ENCODE measurements at places on chromosomes 13 and 19.
A peak's percentile ranks its signal among the peaks of the same experiment; 100 is the strongest.

GRCh38 chr19:53961523-53962356 is 997 bp upstream of the CACNG8 start:
- no peak for DNase-seq

DNA sequence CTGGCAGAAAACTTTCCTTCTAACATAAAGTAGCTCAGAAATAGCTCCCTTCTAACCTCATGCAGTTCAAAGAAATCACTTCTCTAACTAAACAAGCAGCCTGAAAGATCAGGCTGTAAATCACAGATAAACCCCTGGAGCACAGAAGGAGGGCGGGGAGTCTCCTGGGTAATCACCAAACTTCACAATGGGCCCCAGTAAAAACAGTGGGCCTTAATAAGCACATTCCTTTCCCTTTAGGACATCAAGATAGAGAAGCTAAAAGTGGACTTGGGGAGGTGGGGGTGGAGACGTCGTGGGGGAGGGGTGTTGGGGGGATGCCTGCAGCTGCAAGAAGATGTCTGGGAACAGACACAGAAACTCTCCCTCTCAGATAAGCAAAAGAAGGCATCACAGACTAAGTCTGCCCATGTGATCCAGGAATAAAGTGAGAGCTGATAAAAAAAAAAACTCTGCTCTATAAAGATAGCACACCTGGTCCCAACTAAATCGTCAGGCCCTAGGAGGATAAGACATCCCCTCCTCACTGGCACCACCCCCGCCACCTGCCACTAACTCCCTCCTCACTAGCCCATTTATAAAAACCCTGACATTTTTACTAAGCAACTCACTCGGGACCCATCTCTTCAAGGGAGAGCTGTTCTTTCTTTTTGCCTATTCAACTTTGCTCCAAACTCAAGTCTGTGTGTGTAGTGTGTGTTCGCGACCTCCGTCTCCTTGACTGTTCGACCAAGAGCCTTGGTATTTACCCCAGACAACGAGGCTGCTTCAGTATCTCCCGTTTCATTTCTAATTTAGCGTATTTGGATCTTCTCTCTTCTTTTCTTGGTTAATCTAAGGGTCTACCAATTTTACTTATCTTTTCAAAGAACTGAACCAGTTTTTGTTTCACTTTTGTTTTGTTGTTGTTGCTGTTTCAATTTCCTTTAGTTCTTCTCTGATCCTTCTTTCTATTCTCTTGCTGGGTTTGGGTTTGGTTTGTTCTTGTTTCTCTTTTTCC is 31.7 kb downstream of the DNAJC15 start:
- DNase-seq, result peak; percentile 28

GRCh38 chr13:102873653-102874052 is 27.8 kb downstream of the ERCC5 start:
- DNase-seq, result no peak

- no peak for DNase-seq
These were observed at the start of gene CYSLTR2 for GRCh38 chr13:48653472-48653939. CYSLTR2 (plus strand) TSS chr13:48653929; CDS start chr13:48706818, 52,889 bp downstream.

DNA sequence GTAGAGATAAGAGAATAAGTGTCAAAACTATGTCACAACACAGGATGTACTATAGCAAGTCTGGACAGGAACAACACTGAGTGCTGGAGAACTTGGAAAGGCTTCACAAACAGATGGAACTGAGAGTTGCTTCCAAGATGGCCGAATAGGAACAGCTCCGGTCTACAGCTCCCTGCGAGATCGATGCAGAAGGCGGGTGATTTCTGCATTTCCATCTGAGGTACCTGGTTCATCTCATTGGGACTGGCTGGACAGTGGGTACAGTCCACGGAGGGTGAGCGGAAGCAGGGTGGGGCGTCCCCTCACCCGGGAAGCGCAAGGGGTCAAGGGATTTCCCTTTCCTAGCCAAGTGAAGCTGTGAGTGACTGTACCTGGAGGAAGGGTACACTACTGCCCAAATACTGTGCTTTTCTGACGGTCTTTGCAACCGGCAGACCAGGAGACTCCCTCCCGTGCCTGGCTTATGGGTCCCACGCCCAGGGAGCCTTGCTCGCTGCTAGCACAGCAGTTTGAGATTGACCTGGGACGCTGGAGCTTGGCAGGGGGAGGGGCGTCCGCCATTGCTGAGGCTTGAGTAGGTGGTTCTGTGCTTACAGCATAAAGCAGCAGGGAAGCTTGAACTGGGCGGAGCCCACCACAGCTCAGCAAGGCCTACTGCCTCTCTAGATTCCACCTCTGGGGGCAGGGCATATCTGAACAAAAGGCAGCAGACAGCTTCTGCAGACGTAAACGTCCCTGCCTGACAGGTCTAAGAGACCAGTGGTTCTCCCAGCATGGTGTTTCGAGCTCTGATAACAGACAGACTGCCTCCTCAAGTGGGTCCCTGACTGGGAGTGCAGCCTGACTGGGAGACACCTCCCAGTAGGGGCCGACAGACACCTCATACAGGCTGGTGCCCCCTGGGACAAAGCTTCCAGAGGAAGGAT is 46.0 kb downstream of the USP12 start:
- no peak for DNase-seq

DNA sequence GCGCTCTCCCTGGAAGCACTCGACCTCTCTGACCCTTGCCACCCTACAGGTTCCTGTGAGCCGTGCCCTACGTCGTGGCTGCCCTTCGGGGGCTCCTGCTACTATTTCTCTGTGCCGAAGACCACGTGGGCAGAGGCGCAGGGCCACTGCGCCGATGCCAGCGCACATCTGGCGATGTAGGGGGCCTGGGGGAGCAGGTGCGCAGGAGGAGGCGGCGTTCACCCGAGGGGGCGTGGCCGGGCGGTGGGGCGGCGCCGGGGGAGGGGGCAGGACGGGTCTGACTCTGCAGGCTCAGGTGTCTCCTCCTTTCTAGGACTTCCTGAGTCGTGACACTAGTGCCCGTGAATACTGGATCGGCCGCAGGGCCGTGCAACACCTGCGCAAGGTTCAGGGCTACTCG is 26.4 kb downstream of the CLEC4M start:
- peak; percentile 67 for DNase-seq

DNA sequence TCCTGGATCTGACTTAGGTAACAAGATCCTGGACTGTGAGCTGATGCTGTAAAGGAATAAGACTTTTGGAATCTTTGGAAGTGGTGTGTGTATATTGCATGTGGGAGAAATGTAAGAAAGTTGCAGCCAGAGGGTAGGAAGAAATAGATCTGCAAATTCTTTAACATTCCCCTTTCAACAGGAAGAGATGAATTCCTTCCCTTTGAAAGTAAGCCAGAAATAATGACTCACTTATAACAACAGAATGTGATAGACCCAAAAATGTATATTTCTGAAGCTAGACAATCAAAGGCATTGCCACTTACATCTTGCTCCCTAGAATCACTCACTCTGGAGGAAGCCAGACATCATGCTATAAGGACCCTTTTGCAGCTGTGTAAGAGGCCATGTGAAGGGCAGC is 9.8 kb upstream of the SIAH3 start:
- no peak for DNase-seq

- DNase-seq, result no peak
These were observed 112.5 kb downstream of the COG6 start for GRCh38 chr13:39767791-39768517.

GRCh38 chr19:55437410-55437809 is 5.7 kb downstream of the SHISA7 start:
- peak; percentile 26 for DNase-seq

- DNase-seq, result no peak
These were observed 3.2 kb upstream of the RASGRP4 start for GRCh38 chr19:38429055-38429810.

DNA sequence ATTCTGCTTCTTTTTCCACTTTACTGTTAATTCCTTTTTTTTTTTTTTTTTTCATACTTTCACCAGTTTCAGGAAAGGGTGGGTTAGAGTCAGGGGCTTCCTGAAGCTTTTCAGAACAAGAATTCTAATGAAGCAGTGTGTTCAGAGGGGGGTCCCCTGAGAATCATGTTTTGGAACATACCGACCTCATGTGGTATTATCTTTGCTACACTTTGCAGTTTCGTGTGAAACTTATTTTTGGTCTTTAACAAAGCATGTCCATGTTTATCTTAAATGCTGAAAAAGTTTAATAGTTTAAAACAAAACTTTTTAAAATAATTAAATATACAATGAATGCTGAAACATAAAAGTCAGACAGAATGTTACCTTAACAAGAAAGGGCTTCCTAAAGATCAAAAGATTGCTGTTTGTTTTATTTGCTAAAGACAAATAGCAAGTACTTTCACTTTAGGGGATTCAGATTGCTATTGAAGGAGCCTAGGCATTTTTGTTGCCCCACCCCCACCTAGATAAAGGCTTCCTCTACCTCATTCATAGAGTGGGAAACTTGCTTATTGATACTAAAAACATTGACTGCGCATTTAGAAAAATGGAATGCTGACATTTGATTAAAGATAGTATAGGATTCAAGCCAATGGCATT is 21.1 kb upstream of the POMP start:
- DNase-seq, result no peak

DNA sequence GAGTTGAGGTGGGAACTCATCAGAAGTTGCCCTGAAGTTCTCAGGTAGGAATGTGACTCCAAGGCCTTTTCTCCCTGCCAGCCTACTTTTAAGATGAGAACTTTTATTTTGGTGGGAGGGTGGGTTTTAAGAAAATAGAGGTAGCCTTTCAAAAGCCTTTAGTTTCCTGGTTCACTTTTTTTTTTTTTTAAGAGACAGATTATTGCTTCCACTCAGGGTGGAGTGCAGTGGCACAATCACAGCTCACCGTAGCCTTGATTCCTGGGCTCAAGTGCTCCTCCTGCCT is 3.0 kb downstream of the C19orf67 start:
- DNase-seq, result no peak

GRCh38 chr13:110559429-110559943 is 2.0 kb downstream of the RAB20 start:
- DNase-seq, result no peak

GRCh38 chr19:35178701-35179100 is 24.2 kb downstream of the FXYD5 start:
- DNase-seq, result no peak

DNA sequence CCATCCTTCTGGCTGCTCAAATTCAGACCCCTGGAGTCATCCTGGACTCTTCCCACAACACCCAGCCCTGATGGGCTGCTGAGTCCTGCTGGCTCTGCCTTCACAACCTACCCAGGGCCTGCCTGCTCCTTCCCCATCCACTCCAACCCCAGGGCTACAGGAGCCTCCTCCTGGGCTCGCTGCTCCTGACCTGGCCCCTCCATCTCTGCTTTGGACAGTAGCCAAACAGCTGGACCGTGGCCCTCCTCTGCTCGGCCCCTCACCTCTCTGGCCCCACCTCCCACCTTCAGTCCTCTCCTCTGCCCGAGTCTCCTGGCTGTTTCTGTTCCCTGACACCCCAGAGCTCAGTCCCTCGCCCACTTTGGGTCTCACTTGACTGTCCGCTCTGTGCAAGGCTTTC is 66.7 kb downstream of the CEBPG start:
- DNase-seq, result no peak

- DNase-seq, result no peak
These were observed at the start of gene CLDN10 for GRCh38 chr13:95552539-95553441. CLDN10 (plus strand) TSS chr13:95552720; CDS start chr13:95552754, 34 bp downstream.

GRCh38 chr13:113077953-113078901 is 27.4 kb upstream of the F7 start:
- no peak for DNase-seq

- DNase-seq, result no peak
These were observed 35.7 kb downstream of the ZSWIM4 start for GRCh38 chr19:13830741-13831536.

DNA sequence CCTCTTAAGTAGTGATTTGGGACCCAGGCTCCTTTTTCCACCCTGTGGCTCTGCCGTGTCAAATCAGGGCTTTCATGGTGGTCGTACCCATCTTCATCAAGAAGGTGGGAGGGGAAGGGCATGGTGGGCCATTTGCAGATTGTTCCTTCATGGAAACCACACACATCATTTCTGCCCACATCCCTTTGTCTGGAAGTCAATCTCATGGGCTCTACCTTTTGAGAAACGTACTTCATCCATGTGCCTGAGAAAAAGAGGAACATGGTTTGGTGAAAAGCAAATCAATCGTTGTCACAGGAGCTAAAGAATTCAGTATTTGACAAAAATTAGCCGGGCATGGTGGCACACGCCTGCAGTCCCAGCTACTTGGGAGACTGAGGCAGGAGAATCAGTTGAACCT is 233.4 kb downstream of the FOXO1 start:
- DNase-seq, result no peak

DNA sequence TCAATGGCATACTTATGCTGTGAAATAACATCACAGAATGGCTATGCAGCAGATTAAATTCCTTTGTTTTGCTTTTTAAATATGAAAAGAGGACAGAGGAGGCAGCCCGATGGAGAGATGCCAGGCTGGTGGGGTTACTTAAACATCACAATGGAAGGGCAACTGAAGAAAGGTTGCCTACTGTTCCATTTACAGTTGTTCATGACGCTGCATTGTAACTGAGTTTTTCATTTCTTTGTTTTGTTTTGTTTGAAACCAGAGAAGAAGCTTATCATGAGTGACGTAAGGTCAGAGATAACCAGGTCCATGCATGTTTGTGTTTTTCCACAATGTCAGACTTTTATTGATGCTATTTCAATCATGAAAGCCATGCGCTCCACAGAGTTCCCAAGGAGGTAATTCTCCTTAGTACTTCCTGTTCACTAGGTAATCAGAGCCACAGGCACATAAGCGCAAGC is 273.8 kb downstream of the LHFPL6 start:
- no peak for DNase-seq

DNA sequence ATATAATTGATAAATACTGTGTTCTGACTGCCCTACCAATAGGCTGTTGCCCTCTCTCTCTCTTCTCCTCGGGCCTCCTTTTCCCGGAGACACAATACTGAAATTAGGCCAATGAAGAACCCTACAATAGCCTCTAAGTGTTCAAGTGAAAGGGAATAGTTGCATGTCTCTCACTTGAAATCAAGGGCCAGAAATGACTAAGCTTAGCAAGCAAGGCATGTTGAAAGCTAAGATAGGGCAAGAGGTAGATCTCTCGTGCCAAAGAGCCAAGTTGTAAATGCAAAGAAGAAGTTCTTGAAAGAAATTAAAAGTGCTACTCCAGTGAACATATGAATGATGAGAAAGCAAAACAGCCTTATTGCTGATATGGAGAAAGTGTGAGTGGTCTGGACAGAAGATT is 13.3 kb downstream of the KATNAL1 start:
- DNase-seq, result no peak

DNA sequence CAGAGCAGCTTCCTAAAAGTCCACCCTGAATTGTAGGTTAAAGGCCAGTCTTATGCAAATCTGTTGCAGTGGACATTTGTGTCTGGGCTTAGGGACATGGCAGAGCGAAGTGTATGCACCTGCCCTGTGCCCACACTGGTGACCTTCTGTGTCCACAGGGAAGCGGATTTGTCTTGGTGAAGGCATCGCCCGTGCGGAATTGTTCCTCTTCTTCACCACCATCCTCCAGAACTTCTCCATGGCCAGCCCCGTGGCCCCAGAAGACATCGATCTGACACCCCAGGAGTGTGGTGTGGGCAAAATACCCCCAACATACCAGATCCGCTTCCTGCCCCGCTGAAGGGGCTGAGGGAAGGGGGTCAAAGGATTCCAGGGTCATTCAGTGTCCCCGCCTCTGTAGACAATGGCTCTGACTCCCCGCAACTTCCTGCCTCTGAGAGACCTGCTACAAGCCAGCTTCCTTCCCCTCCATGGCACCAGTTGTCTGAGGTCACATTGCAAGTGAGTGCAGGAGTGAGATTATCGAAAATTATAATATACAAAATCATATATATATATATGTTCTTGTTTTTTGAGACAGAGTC is 25.5 kb downstream of the CYP2B6 start:
- DNase-seq, result no peak

GRCh38 chr19:32258167-32258566 is 87.2 kb upstream of the ZNF507 start:
- DNase-seq, result no peak

- DNase-seq, result no peak
These were observed 1316.7 kb upstream of the SLC10A2 start for GRCh38 chr13:104382951-104383350.
